Eye (tissue), 1 donor: ENCODE measurements at places on chromosomes 1 and 21.

GRCh38 chr1:56179543-56179942, 399.8 kb downstream of the PLPP3 start:
- DNase-seq = no peak

- no peak for DNase-seq
These were observed 22.2 kb upstream of the C1orf174 start for GRCh38 chr1:3922201-3922725.

DNA sequence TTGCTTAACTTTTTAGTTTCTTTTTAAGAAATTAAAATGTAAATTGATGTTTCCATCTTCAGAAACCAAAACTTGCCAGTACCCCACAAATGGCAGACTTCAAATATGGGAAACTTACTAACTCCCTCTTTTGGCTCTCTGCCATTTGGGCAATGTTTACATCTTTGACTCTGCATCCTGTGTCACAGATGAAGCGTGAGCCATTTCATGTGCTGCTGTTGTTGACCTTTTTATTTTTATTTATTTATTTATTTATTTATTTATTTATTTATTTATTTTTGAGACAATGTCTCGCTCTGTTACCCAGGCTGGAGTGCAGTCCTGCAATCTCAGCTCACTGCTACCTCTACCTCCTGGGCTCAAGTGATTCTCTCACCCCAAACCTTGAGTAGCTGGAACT, 16.0 kb upstream of the COG2 start:
- no peak for DNase-seq

DNA sequence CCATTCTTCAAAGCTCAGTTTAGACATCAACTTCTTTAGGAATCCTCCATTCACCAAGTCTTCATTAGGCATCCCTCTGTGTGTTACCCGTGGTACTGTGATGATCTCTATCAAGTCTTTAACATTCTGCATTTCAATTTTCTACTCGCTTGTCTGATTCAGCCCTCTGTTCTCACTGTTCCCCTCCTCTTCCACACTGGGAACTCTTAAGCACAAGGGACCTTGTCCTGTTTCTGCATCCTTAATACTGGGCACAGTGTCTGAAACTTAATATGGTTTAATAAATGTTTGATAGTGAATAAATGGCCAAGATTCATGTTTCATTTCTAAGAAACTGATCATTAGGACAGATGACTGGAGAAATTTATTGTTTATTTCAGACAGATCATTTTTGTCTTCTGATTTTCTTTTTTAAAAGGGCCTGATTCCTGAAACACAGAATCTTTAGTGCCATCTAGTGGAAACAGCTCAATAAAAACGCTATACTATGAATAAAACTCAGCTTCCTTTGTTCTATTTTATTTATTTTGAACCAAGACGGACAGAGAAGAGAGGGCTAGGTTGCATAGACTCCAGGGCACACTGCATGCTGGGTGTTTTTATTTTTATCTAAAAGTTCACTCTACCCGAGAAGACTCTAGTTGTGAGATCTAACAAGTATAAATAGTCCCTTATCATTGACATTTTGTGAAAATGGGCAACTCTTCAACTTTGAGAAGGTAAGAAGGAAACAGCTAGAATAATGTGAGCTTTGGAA, 7.0 kb upstream of the TRIM45 start:
- peak; percentile 79 for DNase-seq

DNA sequence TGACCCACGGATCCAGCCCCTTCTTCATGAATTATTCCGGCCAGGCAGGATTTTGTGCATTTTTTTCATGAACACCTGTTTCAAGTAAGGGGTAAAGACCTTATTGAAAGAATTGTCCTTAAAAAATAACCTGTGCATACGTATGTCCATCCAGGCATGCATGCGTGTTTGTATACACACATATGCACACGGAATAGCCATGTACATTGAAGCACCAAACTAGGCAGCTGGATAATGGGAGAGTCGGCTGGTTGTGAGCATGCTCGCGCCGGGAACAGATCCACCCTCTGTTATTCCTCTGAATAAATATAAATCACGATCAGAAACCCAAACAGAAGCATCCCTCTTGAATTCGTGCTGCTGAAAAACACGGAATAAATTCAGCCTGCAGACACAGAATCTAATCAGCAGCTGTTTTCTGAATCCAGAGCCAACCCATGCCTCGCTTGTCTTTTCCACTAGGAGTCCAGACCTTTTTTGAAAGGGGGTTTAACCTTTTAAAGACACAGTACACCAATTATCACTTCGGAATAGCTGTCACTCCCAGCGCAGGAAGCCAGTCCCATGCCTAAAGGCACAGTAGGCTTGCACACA, at the start of gene HIVEP3:
HIVEP3 (minus strand) TSS at position 473 of the 594 bp plus-strand sequence.
- DNase-seq = peak; percentile 80

GRCh38 chr1:18191481-18192155, 84.0 kb downstream of the IGSF21 start:
- DNase-seq = peak; percentile 42

DNA sequence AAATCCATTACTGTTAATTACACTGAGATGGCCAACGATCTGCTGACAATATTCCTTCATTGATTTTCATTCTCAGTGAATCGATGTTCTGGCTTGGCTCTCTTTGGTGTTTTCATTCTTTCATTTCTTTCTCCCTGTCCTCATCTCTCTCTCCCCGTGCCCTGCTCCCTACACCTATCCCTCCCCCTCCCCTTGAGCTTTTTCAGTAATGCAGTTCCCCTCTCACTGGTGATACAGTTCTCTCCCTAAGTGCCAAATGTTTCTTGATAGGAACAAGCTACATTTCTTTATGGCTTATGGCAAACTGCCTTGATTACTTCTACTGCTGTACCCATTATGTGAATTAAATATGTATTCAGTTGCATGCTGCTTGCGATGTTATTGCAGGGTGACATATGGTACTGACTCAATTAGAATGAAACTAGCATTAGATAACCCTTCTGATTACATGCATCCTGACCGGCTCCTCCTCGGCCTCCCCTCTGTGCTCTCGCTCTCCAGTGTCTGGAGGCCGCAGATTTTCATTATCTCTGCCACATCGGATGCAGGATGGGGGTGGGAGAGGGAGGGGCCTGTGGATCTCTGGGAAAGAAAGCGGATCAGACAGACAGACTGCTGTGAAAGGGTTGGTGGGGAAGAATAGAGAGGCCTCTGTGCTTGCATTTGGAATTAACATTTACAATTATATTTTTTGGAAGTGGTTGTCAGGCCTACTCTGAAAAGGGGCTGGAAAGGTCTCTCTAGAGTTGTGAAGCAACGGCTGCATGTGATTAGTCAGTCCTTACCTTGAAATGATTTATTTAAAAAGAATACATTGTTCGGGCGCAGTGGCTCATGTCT, 130.9 kb downstream of the PBX1 start:
- DNase-seq = peak; percentile 68

DNA sequence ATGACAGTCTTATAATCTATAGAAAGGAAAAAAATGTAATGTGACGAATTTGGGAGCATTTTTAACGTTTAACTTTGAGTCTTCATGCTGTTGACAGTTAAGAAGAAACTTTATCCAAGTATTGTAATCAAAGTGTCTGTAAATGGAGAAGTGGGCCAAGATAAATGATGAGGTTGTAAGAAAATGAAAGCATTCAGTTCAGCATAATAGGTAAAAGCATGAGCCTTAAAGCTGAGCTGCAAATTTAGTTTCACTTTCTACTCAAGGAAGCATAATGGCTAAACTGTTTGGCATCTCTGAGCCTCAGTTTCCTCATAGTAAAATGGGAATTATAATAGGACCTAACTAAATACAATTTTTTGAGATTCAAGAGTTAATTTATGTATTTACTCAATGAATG, 1554.8 kb downstream of the KCNT2 start:
- no peak for DNase-seq

GRCh38 chr1:111837393-111837792, 81.7 kb downstream of the DDX20 start:
- DNase-seq = no peak

DNA sequence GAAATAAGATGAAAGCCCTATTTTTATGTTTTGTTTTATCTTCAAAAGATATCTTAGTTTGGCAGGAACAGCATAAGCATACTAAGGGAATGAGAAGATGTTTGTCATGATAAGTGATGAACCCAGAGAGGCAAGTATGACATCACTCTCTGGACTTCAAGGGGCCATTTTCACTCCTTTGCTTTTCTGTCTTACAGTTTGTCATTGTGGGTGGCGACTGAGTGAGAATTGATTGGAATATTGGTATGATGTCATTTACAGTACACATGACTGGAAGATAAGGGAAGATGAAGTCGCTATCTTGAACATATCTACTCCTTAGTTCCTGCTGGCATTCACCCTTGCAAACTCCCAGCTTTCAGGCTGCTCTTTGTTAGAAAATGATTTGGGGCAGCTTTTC, 258.1 kb upstream of the RAB4A start:
- DNase-seq = no peak
